ENCODE measurements at places on chromosomes 16 and 17.

DNA sequence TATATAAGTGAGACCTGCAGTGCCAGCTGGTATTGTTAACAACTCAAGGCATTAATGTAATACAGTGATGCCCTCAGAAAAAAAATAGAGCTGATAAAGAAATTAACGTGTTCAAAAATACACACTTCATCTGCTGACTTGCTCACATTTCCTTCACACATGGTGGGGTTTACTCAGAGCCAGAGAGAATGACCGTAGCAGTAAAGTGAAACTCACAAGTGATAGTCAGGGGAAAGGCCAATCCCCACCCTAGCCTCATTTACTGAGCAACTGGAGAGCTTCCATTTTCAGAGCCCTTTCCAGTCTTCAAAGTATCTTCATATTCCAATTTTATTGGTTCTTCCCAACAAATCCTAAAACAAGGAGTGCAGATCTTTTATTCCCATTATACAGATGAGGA, 74.0 kb upstream of the HLF start:
- DNase-seq, result no peak

DNA sequence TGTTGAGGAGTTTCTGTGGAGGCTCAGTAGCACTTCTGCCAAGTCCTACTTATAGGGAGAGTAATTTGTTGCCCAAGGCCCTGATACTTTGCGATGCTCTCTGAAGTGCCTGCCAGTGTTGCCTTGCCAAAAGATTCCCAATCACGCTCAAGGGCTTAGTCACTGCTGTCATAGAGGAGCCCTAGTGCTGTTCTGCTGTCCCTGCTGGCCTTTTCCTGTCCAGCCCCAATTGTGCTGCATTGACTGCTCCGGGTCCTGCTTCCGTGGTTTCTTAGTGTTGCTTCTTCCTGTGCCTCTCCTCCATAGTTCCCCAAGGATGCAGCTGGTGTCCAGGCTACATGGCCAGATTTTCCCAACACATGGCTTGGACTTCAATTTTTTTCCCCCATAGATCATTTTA, 13.9 kb downstream of the NUP93 start:
- no peak for DNase-seq

- no peak for DNase-seq
Measured at GRCh38 chr16:56368545-56368944, 56.8 kb downstream of the AMFR start.

DNA sequence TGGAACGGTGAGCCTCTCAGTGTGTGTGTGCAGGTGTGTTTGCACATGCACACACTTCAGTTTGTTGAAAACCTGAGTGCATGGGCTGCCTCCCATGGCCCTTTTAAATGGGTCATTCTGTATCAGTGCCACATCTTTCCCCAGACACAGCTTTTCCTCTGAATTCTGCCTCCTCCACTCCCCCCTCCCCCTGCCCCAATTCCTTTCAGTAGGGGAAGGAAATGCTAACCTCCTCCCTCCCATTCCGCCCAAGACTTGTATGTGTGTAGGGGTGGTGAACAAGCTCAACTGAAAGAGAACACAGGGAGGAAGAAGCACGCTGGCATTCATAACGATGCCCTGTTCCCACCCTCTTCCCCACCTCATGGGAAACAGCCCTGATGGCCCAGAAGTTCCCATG, 34.3 kb downstream of the C17orf75 start:
- no peak for DNase-seq

- no peak for DNase-seq
Measured at GRCh38 chr16:6926341-6926740, 406.3 kb upstream of the RBFOX1 start.

DNA sequence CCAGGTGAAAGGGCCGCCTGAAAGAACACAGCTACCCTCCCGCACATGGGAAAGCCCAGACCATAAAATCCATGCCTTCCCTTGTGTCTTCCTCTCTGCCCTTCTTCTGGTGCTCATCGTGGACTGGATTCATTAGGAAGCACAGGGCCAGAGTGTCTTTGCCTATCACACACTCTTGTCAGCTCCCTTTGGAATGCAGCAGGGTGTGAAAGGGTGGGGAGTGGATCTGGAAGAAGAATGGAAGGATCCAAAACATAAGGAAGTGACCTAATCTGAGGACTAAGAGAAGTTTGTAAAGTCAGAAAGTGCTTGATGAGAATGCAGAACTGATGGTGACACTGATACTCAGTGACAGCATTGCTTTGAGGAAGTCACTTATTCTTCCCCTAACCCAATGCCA, 1147.3 kb upstream of the GOT2 start:
- no peak for DNase-seq

GRCh38 chr16:83143788-83144187, 517.0 kb downstream of the CDH13 start:
- no peak for DNase-seq

DNA sequence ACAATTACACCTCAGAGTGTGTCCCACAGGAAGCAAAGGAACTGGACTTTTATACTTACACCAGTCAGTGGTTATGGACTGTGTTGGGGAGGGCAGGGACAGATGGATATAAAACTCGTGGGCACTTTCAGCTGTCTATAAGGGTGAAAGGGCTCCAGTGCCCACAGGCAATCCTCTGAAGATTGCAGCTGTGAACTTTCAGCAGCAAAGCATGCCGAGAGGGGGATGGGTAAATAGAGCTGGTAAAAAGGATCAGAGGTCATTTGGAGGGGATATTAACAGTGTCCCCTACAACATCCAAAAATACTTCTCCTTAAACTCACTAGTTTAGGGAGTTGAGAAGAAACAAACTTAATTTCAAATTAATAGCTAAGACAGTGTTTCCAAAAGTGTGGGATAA, 13.3 kb upstream of the RFWD3 start:
- DNase-seq, result no peak

DNA sequence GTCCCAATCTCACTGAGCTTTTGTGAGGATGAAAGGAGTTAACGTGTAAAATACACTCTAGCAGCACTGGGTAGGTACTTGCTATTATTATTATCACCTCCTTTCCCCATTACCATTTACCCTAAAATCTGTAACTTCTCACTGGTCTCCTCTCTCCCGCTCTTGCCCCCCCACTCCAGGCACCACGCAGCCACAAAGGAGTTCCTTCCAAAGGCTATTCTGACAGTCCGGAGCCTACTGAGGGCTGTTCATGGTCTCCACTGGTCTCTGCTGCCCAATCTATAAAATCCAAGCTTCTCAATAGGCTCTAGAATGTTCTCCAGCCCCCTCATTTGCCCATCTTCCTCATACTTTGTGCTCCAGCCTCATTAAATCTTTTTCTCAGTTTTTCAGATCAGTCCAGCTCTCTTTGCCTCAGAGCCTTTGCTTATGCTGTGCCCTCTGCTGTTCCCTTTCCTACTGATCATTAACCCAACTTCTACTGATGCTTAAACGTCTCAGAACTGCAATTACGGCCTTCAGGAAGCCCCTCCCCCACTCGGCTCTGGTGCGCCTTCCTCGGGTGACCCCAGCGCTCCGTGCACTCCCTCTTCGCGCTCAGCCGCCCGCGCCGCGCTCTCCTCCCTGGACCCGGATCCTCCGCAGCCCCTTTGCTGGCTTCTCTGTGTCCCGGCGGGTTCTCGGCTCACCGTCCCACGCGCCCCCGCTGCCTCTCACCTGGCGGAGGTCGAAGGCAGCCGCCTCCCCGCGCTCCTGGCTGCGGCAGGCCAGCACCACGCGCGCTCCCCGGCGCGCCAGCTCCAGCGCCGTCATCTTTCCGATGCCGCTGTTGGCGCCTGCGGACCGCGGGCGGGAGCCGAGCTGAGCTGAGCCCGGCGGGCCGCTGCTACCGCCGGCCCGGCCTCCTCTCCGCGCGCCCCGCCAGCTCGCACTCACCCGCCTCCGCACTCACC, 737 bp downstream of the DHRS13 start:
- DNase-seq, result peak; percentile 23

DNA sequence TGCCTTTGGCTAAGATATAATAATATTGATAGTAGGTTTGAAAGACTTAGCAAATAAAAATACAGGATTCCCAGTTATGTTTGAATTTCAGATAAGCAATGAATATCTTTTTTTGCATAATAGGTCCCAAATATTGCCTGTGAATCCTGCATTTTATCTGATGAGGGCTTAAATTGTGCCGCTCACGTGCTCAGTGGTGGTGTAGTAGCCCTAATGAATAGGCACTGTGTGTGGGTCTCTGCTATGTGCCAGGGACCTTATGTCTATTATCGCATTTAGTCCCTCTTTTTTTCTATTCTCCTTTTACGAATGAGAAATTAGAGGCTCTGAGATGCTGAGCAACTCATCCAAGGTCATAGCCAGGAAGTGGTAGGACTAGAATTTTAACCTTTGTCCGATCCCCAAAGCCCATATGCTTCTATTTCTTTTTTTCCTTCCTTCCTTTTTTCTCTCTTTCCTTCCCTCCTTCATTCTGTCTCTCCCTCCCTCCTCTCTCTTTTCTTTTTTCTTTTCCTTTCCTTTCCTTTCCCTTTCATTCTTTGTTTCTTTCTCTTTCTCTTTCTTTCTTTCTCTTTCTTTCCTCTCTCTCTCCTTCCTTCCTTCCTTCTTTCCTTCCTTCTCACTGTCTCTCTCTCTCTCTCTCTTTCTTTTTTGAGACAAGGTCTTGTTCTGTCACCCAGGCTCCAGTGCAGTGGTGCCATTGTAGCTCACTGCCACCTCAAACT, 47.2 kb downstream of the RGS9 start:
- DNase-seq, result no peak

DNA sequence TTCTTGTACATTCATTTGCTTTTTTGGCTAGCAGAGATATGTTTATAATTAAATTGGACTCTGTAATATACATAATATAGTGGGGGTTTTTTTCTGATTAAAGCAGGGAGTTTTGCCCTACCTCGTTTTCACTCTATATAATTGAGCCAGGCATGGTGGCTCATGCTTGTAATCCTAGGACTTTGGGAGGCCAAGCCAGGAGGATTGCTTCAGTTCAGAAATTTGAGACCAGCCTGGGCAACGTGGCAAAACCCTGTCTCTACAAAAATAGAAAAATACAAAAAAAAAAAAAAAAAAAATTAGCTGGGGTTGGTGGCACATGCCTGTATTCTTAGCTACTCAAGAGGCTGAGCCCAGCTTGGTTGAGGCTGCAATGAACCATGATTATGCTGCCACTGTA, 42.2 kb downstream of the PAFAH1B1 start:
- DNase-seq, result no peak

DNA sequence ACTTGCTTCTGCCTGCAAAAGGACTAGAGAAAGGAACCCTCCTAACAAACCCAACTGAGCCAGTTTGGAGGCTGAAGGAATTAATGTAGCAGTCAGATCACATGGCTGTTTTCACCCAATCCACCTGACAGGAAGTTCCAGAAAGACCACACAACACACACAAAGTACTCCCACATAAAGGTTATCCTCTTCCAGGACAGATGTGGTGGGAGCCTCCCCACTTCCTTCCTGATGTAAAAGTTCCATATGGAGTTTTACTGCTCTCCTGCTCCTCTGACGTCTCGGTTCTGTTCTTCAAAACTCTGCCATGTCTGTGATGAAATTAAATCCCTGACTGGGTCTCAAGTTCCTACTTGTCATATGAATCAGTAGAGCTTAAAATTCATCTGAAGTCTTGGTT, 497.0 kb upstream of the HSBP1 start:
- no peak for DNase-seq

GRCh38 chr17:1203111-1203966, 23.6 kb upstream of the ABR start:
- DNase-seq, result peak; percentile 72

DNA sequence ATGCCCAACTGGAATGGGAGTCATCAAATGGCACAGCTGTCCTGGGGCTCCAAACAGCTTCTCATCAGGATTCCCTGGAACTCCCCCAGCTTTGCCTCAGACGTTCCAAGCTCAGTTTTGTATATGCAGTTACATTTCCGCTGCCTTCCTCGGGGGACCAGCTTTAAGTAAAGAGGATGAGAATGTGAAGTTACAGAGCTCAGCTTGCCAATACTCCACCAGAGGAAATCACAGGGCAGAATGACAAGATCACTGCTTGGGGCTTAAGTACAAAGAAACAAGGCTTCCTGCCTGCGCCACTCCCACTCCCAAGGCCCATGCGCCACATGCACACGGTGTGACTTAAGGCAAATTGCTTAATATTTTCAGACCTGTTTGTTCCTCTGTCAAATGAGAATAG, 272.4 kb upstream of the CDH11 start:
- DNase-seq, result no peak

GRCh38 chr17:297758-298157, 54.8 kb downstream of the RPH3AL start:
- DNase-seq, result no peak

DNA sequence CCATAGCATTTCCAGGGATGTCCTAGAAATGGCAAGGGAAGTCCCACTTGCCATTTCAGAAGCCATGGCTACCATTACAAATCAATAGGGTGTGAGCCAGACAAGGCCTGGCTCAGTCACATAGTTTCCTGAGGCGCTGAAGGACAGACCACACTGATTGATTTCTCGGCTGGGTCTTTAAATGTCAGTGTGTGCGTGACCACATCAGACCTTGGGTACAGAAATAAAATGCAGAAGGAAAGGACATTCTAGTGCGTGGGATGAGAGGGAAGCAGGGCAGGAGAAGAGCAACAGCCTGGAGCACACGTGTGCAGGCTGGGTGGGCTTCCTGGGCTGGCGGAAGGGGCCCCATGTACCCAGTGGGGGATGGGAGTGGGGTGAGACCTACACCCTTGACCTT, 58.7 kb upstream of the LYRM9 start:
- DNase-seq, result no peak

DNA sequence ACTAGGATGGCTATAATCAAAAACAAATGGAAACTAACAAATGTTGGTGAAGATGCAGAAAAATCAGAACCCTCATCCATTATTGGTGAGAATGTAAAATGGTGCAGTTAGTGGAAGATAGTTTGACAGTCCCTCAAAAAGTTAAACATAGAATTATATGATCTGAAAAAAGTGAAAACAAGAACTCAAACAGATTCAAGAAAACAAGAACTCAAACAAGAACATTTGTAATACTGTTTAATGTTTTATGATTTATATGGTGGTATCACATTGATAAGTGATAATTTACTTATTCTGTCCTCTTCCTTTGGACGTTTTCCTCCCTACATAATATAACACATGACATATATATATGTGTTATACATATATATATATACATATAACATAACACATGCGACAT, 12.0 kb downstream of the USP31 start:
- DNase-seq, result no peak

DNA sequence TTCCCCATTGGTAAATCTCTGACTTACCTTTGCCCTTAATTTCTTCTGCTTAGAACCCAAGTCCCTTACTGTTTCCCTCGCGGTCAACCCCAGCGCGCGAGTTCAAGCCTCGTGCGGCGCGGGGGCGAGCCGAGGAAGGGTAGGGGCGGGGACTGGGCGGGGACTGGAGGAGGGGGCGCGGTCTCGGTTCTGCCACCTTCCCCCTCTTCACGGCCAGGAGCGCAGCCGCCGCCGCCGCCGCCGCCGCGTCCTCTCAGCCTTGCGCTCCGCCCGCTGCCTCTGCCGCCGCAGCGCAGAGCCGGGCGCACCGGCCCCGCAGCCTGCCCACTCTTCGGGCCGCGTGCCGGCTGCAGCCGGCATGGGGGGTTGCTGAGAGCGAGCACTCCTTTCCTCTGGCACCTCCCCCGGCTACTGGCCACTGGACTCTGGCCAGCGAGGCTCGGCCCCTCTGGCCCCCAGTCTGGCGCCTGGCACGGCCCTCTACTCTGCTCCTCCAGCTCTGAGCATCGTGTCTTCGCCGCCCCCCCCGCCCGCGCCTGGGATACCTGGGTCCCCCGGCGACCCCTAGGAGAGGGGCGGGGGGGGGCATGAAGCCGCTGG, at the start of gene RAPGEFL1:
Gene RAPGEFL1, plus strand, starts transcription at position 196 of the 600 bp plus-strand sequence. Its CDS starts 392 bp downstream, at position 588.
- peak; percentile 63 for DNase-seq

- no peak for DNase-seq
Measured at GRCh38 chr16:11015607-11016006, 71.2 kb downstream of the CLEC16A start.

All from NCI-H1930 (cell line).